ENCODE measurements at places on chromosomes 3 and 15.

DNA sequence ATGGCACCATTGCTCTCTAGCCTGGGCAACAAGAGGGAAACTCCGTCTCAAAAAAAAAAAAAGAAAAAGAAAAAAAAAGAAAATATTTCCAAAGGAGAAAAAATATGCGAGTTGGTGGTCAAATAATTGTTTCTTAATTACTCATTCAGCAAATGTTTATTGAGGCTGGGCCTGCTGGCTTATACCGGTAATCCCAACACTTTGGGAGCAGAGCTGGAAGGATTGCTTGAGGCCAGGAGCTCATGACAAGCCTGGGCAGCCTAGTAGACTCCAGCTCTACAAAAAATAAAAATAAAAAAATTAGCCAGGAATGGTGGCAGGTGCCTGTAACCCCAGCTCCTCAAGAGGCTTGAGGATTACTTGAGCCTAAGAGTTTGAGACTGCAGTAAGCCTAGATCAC, 4.1 kb downstream of the KNL1 start:
- DNase-seq: no peak

GRCh38 chr3:185961675-185962232, 23.9 kb upstream of the TRA2B start:
- DNase-seq: no peak

GRCh38 chr3:27085829-27086730, 283.1 kb downstream of the NEK10 start:
- no peak for DNase-seq

DNA sequence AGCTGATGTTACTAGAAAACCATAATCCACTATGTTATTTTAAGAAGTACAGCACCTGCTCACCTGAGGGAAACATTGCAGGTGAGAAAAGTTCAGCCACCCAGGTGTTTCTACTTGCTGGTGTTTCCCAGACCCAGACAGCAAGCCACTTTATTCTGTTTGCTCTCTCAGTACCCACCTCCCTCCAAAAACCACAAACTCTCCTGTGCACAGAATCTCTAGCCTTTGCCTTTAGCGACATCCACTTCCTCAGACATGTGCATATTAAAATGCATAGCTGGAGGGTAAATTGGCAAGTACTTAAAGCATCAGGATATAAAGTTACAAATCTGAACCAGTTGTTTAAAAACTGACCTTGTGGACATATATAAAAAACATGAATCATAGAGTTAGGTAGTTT, 36.7 kb downstream of the VGLL3 start:
- no peak for DNase-seq

- DNase-seq: no peak
These were observed 34.5 kb downstream of the ACAA1 start for GRCh38 chr3:38102444-38102814.

GRCh38 chr3:108333961-108334360, 37.6 kb downstream of the HHLA2 start:
- no peak for DNase-seq

GRCh38 chr15:77311618-77312398, 108.1 kb downstream of the PEAK1 start:
- DNase-seq: no peak

DNA sequence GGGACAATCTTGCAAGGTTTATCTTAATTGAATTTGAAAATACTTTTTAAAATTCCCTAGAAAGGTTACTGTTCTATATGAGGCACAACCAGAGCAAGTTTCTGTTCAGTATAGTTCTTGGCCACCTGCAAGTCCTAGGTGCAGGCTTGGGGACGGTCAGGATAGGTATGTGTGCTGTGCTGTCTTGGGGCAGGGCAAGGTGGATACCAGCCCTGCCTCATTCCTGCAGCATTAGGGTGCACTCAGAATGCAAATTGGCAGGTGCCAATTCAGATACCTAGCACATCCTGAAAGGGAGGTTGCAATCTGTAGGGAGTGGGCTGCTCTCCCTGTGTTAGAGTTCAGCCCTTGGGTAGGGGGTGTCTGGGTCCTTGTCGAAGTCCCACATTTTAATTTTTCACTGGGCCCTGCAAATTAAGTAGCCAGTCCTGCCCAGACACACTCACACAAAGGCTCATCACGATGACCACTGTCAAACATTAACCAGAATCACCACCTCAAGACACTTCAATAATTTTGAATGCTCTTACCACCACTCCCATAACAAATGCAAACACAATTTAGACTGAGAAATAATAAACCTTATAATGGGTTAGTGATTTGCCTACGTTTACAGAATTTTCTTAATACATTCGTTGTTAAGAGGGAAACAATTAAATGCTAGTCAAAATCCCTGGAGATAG, 838.0 kb upstream of the NR2F2 start:
- no peak for DNase-seq

DNA sequence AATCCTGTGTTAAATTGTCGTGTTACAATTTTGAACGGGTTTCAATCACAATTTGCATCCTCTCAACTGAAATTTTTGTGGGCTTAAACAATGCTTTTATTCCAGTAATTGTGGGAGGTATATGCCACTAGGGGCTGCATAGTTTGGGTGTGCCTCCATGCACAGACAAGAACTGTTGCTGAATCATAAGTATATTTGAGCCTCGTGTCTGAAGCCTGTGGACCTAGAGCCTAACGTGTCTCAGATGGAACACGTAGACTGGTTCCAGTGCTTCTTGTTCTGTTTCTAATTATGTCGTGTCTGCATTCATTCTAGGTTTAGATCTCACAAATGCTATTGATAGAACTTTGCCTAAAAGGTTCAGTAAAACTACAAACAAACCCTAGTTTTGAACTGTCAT, 363.4 kb downstream of the RBMS3 start:
- DNase-seq: no peak

DNA sequence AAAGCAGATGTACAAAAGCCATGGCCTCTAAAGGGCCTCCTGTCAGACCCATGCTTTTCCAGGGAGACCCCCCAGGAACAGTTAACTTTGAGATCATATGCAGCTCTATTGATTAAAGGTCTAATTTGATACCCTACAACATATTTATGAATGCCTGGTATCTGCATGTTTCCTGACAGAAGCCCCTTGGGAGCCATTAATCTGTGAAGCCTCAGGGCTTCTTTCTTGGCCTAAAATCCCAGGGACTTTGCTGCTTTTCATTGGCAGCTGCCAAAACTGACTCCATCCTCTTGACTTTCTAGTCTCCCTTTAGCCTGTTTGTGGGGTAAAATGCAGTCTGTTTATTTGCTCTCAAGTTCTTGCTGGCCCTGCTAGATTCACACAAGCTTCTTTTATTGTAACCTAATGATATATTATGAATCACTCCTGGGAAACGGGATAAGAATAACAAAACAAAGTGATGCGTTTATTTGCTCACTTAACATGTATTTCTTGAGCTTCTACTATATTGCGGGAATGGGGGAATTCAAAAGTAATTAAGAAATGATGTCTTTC, 257.0 kb downstream of the LSAMP start:
- DNase-seq: no peak

GRCh38 chr3:195008816-195009215, 262.1 kb downstream of the XXYLT1 start:
- DNase-seq: no peak

DNA sequence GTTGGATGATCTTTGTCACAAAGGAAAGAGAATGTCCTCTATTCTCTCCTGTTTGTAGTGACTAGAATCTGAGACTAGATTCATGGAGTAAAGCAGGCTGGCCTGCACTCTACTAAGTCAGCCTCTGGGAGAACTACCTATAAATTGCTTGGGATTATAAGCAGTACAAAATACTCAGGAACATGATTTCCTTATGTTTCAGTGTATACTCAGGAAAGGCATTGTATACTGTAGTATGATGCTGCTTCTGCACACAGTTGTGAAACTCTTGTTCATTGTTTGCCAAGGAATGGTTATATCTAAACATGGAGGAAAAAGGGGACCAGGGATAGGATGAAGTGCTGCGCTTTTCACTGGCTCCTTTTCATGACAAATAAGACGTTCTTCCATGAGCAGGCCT, 49.2 kb downstream of the OXSR1 start:
- no peak for DNase-seq

DNA sequence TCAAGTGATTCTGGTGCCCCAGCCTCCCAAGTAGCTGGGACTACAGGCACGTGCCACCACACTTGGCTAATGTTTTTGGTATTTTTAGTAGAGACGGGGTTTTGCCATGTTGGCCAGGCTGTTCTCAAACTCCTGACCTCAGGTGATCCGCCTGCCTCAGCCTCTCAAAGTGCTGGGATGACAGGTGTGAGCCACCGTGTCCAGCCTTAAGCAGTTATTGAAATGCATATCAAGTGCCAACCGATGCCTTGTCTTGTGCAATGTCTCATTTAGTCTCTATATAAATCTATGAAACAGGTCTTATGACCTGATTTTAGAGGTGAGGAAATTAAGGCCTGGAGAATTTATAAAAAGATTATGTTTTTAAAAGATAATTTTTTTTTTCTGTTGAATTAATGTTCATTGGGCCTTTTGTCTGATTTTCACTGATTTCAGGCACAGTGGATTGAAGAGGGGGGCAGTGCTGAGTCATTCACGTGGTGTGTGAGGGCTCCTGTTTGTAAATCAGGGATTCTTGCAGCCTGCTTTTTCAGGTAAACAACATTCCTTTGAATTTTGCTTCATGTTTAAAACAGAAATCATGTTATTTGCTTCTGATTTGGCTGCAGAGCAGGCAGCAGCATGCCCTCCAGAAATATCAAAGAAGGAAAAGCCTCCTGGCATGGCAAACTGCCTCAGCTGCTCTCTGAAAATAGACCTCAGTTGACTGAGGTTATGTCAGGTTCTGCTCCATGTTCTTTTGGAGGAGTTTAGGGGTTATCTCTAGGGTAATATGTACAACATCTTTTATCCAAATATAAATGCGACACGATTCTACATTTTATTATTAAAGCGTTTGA, 407.0 kb upstream of the RGMA start:
- peak; percentile 21 for DNase-seq

- DNase-seq: peak; percentile 81
These were observed 84.8 kb upstream of the WNT5A start for GRCh38 chr3:55571913-55572312.

DNA sequence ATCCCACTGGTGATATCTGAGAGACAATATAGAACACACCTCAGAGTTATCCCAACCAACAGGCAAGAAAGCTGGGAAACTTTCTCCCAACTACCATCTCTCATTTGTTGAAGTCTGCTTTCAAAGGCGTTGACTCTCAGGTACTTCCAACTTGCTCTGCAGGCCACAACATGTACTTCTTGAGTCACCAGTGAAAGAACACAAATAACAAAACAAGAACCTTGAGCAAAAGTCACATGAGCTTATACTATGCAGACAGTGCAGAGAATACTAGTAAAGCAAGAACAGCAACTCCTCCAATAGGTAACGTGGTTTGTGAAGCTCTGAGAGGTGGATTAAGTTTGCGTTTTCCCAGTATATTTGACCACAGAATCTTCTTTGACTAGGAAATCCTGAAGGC, 20.6 kb downstream of the SNTN start:
- DNase-seq: no peak

- DNase-seq: no peak
These were observed 77.0 kb upstream of the SEC13 start for GRCh38 chr3:10397879-10398278.

DNA sequence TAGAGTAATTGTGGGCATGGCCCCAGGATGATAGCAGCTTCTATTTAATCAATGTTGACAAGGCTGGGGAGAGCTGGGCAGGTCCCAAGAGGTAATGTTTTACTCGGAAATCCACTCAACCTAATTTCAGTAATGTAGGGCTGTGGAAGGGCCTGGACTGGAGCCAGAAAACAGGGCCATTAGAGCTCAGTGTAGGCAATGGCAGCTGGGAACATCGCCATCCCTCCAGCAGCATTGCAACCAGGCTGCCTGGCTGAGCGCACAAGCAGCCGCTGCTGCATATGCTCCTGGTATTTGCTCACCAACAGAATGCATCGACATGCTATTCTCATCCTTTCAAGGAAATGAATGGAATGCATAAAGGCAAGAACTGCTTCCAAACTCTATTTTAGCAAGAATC, 90.0 kb downstream of the GAP43 start:
- peak; percentile 31 for DNase-seq

DNA sequence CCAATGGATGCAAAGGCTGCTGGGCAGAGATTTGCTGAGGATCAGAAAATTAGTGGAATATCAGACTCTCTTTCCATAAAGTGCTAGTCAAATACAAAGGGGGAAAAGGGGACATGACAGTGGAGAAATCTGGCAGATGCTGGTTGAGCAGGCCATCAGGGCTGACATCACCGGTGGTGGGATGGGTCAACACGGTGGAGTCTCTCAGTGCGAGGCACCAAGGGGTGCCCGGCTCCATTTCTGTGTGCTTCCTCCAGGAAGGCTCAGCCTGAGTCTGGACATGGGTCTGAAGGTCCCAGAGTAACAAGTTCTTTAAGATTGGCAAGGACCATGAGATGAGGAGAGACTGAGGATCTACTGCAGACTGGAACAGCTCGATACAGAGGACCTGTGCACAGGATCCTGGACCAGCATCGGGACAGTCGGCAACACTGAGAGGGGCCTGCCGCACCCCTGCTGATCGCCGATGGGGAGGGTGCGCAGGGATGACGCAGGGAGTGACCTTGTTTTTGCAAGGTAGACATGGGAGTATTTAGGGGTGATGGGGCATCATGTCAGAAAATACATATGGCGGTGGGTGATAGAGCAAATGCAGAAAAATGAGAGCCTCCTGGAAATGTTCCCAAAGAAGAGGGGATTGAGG, 92.7 kb downstream of the SEC22A start:
- DNase-seq: no peak

DNA sequence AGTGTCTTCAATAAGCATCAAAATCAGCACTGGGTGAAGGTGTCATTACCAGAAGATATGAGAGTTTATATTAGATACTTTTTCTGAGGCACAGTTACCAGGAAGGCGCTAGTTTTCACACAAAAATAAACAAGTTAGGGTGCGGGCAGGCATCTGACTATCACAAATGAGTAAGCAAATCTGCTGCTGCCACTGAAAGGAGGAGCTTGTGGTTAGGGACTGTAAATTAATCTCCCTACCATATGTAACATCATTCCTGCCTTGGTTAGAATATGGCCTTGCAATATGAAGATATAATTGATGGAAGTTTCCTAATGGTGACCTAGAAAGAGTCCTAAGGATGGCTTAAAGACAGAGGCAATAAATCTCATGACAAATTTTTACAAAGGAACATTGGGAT, 19.5 kb upstream of the EID1 start:
- no peak for DNase-seq

DNA sequence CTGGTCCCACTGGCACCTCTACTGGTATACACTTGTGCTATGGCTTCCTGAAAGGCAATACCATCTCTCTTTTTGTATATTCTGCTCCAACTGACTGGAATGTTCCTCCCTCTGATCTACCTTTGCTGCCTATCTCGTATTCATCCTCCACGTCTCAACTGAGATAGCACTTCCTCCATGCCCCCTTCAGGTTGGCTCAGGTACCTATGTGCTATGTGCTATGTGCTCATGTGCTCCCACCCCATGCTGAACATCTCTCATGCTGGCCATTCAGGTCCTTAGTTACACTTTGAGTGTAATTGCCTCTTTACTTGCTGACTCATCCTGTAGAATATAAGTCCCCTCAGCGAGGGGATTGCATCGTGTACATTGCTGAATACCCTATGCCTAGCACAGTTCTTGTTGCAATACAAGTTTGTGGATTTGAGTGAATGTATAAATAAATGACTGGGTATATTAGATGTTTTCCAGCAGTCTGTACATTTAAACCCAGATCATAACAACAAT, 156.9 kb downstream of the SOX2 start:
- DNase-seq: no peak

GRCh38 chr15:72306211-72306785, 13.7 kb downstream of the CELF6 start:
- no peak for DNase-seq
